ENCODE measurements at places on chromosomes 3 and 15.

DNA sequence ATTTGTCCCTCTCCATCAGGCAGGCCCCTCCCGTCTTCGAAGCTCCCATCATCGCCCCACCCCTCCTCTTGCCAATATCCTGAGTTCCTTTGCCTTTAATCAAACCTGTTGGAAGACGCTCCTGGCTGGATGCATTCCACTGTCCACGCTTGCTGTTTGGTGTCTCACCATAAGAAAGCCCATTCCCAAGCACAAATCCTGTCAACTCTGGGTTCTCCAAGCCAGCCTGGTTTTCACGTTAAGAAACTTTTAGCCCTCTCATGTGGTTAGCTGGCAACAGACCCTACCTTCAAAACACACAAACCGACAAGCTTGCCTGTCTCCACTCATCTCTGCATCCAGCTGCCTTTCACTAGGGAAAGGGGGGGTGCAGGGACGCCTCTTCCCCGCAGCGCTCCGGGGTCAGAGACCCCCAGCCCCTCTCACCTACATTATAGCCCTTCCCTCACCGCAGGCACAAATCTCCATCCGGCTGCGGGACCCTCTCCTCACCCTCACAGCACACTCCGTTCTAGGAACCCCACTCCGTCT lies 1.1 kb downstream of the GORASP1 start:
- DNase-seq: no peak

DNA sequence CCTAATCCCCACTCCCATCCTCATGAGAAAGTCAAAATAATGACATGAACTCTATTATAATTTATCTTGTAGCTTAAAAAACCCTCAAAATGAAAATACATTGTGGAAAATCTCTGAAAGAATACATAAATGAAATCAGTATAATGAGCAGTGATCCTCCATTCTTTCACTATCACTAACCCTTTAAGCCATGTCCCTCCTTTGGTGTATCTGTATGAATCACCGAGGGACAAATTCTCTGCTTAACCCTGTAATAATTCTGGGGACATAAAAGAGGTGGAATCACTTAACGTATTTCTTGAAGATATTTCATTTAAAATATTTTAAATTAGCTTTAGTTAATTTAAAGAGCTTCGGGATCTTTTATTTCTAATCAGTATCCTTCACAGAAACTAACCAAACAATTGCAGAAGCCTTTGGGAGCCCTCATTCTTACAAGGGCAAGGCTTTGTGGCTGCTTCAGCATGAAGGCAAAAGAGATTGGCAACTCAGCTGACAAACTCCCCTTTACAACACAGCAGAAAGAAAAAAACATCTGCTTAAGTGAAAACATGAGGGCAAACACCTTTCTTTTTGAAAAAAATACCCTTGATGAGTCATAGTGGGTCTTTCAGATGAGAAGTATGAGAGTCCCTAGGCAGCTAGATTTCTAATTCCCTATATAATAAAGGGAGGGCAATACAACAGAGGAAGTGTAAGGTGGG lies 44.0 kb upstream of the ALCAM start:
- no peak for DNase-seq

- DNase-seq: no peak
Measured at GRCh38 chr3:40055361-40055760, 246.0 kb downstream of the MYRIP start.

DNA sequence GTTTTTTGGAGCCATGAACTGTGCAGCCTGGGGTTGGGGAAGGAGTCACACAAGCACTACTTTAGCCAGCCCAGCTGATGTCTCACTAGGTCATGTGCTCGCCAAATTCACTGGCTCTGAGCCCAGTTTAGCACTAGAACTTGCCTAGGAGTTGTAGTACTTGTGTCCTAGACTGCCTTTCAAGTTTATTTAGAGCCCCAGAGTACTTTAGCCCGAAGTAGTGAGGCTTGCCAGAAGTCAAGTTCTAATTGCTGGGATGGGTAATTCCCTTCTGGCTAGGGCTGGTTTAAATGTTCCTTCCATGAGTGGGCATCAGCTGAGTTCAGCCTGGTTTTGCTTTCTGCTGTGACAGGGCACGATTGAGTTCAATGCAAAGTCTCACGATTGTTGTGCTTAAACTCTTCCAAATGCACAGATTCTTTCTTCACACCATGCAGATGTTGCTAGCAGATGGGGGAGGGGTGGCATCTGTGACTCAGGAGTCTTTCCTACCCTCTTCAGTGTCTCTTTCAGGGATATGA lies 228.2 kb upstream of the ZPLD1 start:
- DNase-seq: no peak

DNA sequence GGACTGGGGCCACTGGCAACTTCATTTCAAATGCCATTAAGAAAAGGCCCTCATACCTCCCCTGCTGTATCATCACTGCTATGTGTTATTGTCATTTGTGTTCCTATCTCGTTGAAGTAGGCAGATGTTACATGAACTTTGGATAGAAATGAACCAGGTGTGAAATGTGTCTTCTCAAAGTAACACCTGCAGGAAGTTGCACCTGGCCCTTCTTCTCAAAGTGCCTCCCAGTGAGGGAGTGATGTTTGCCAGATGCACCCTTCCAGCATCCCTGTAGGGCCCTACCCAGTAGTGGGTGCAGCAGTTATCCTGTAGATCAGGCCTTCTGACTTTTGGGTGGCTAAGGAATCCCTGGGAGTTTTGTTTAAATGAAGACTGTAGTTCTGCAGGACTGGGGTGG lies 197.7 kb upstream of the CTNNB1 start:
- no peak for DNase-seq

DNA sequence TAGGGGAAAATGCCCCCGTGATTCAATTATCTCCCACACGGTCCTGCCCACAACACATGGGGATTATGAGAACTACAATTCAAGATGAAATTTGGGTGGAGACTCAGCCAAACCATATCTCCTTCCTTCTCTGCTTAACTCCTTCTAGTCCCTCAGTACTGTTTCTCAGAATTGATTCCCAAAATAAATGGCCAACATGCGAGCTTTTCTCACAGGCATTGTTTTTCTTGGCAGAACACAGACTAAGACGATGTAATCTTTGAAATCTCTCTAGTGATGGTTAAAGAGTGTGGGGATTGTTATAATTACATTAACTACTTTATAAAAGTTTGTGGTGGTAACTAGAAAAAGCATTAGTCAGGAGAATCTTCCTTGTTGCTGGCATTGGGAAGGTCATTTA lies 366.5 kb downstream of the LPP start:
- no peak for DNase-seq

- no peak for DNase-seq
Measured at GRCh38 chr3:74523811-74524210, 90.6 kb downstream of the CNTN3 start.

DNA sequence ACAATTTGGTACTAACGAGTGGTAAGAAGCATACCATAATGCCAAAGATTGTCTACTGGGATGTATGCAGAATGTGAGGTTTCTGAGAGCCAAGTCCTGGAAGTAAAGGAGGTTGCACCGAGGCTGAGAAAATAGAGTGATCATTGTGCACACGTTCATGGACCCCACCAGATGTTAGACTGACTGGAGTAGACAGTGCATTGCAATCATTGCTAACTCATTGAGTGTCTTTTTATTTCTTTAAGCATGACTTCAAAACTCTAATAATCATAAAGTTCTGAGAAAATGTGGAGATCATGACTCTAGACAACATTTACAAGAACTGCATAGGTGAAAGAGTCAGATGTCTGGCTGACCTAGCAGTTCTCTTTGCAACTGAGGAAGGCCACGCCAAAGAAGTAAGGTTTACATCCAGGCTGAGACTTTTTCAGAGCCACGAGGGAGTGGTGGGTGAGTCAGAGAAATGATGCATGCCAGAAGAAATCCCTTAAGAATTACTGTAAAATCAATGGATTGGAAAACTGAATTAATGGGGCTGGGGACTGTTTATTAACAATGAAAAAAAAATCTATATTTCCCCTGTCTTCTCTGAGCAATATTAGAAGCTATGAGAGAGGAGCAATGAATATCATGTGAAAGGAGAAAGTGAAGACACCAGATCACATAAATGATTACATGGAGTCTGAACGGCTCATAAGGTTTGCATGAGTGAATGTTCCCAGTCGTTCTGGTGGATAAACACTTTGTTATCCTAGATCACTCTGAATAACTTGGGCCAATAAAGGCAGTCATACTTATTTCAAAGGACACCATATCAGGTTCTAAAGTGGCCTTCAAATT lies 76.0 kb upstream of the SLC25A26 start:
- no peak for DNase-seq

DNA sequence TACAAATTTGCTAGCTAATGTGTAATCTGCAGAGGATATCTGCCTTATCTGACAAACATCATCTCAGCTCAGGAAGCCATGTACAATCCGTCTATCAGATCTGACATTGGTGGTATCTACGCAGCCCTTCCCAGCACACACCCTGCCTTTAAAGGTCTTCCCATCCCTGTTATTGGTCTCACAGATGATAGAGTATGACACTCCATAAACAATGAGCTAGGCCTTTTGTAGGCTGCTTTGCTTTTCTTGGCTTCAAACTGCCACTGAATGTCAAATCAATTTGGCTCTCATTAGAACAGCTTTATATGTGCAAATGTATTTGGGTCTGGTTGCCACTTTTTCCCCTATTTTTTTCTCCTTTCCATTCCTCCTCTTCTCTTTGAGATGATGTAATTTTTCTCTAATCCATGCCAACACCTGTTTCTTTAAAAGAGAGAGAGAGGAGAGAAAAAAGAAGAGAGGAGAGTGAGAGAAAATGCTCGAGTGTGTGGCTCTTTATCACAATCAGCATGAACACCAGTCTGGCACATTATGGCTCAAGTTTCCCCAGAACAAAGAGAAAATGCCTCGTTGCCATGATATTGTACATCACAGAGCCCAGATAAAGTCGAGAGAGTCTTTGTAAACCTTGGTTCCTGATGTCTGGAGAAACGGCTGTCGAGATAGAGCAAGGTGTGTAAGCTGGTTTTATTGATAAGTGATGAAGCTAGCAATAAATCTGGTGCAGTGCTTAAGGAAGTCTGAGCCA lies 80.8 kb upstream of the DPH6 start:
- no peak for DNase-seq

DNA sequence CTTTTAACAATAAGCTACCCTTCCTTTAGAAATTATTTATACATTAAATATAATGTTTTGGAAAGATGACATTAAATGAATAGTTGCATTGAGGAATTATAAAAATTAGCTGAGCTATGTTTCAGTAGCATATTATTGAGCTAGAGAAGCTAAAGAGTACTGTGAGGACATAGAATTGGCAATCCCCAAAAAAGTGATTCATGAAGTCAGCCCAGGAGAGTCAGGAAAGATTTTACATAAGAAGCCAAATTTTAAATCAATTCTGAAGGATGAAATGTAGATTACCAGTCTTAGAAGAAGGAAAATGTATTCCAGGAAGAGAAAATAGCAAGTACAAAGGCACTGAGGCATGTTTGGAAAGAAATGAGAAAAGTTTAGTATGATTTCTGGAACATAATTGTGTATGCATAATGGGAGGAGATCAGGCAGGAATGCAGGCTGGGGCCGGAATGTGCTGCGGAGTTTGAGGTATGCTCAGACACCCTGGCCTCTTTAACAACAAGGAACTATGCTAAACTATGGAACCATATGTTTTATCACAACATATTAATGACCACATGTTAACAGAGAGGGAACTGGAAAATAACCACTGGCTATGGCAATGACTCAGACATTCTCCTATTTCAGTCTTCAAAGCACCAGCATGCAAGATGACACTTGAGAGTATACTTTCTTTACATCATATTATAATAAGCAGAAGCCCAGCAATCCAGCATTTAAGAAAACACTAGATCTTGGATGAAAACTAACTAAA lies 103.3 kb upstream of the COL8A1 start:
- no peak for DNase-seq

- no peak for DNase-seq
Measured at GRCh38 chr15:81329446-81329845, 5.5 kb upstream of the STARD5 start.

DNA sequence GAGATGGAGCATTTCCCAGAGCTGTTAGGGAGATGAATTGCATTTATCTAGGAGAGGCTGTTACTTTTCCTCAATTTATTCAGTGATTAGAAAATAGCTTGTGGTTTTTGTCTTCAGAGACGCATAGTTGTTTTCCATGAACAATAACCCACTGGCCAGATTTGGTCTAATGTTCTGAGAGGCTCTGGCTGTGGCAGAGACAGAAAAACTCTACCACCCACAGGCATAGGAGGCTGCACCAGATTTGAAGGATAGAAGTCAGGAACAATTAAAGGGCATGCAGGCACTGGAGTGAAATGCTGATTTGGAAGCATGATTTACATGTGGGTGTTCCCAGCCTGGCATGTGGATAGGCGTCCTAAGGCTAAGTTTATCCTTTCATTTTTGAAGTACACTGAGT lies 143.5 kb downstream of the NFKBIZ start:
- no peak for DNase-seq

DNA sequence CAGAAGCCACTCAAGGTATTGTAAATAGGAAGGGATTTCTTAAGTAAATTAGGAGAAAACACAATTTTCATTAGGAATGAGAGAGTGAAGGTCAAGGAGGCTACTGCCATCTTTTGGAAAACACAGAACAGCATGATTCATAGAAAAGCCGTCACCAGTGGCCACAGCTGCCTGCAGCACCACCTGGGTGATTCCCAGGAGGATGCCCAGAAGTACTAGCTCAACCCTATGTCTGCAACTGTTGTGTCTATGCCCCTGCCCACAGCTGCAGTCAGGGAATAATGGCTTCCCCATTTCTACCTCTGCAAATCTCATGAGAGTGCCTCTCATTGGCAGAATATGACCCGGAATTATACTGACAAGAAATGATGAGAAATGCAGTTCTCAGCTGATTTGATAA lies 300.0 kb downstream of the IGSF11 start:
- DNase-seq: no peak

GRCh38 chr3:179068779-179069530 lies 2.7 kb downstream of the ZMAT3 start:
- peak; percentile 1 for DNase-seq

Data from stimulated activated CD8-positive, alpha-beta memory T cell treated with anti-CD3 and anti-CD28 coated beads, Interleukin-4, amount 100 ng/mL, for 1 hour (primary cell).